ENCODE measurements at places on chromosomes 6 and 20.
A peak's percentile ranks its signal among the peaks of the same experiment; 100 is the strongest.

DNA sequence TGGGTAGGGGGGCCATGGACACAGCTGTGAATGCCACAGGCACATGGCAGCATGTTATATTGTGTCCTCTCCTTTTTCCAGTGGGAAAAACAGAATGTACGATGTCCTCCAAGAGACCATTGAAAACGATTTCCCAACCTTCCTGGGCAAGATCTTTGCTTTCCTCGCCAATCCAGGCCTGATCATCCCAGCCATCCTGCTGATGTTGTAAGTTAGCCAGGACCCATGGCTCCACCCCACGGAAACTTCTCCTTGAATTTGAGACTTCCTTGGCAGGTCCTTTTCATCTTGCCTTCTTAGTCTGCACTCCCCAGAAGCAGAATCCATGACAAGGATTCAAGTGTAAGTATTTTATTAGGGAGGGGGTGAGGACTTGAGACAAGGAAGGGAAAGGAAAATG lies 28.2 kb upstream of the NOP56 start:
- DNase-seq, result no peak

- no peak for DNase-seq
Observed at GRCh38 chr20:3875378-3875974, 13.7 kb upstream of the PANK2 start.

DNA sequence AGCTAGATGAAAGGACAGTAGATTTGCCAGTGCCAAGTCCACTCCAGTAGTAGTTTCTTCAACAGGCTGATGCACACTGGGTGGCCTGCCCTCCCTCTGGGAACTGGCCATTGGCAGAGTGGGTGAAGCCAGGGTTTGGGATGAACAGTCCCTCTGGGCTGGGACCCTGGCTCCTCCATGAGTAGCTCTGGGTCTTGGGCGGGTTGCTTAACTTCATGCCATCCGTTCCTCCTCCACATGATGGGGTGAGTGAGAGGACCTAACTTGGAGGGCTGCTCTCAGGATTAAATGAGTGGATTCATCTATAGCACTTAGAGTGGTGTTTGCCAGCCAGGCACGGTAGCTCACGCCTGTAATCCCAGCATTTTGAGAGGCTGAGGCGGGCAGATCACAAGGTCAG lies 47.2 kb downstream of the PLAGL2 start:
- no peak for DNase-seq

DNA sequence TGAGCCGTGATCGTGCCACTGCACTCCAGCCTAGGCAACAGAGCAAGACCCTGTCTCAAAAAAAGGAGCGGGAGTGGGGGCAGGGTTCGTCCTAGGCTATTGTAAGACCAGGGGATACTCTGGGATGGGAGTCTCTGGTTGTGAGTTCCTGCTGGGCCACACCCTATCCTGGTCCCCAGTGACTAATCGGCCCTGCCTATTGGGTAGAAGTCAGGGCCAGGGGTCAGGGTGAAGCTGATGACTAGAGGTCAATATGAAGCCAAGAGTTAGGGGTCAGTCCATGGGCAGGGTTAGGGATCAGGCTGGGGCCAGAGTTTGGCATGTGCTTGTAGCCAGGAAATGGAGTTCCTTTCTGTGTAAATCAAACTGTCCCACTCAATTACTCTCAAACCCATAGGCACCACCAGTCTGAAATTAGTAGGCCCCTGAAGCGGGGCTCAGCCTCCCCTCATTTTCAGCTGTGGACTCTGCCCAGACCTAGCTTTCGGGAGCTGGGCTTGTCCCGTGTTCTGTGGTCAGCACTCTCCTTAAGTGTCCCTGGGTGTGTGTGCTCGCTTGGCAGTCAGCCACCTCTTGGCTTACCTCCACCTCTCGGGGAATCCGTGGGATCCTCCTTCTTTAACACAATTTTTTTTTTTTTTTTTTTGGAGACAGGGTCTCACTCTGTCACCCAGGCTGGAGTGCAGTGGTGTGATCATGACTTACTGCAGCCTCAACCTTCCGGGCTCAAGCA lies 1.8 kb downstream of the HSPA12B start:
- no peak for DNase-seq

DNA sequence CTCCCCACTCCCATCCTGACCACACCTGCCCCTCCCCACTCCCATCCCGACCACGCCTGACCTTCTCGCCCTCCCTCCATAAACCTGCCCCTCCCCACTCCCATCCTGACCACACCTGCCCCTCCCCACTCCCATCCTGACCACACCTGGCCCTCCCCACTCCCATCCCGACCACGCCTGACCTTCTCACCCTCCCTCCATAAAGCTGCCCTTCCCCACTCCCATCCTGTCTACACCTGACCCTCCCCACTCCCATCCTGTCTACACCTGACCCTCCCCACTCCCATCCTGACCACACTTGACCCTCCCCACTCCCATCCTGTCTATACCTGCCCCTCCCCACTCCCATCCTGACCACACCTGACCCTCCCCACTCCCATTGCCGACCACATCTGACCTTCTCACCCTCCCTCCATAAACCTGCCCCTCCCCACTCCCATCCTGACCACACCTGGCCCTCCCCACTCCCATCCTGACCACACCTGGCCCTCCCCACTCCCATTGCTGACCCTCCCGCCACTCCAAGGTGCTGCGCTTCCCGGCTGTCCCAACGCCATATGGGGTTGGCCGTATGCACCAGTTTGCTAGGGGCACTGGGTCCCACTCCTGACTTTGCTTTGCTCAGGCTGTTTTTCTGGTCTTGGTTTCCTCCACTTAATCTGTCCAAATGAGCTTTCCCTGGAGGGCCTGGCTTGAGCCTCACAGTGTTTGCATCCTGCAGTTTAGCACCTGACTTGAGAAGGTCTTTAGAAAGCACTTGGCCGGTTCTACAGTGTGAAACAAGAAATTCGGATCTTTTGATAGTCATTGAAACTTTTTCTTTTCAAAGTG lies 2.9 kb downstream of the KIF25 start:
- DNase-seq, result no peak

DNA sequence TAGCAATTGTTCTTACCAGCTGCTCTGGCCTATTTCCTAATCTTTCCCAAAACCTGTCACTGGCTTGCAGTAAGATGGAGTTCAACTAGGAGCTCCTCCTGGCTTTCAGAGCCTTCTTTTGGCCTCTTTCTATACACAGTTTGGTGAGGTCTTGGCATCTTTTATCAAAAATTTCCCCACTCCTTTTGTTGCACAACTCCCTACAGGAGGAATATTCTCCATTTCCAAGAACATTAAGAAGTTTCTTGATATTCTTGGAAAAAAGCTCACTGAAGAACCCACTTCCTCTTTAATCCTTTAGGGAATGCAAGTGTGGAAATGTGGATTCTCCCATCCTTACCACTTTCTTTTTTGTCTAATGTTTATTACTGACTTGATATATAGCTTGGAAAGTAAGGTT lies 171.3 kb upstream of the KCNK16 start:
- no peak for DNase-seq

GRCh38 chr6:14743144-14743473 lies 502.8 kb upstream of the JARID2 start:
- DNase-seq, result no peak

DNA sequence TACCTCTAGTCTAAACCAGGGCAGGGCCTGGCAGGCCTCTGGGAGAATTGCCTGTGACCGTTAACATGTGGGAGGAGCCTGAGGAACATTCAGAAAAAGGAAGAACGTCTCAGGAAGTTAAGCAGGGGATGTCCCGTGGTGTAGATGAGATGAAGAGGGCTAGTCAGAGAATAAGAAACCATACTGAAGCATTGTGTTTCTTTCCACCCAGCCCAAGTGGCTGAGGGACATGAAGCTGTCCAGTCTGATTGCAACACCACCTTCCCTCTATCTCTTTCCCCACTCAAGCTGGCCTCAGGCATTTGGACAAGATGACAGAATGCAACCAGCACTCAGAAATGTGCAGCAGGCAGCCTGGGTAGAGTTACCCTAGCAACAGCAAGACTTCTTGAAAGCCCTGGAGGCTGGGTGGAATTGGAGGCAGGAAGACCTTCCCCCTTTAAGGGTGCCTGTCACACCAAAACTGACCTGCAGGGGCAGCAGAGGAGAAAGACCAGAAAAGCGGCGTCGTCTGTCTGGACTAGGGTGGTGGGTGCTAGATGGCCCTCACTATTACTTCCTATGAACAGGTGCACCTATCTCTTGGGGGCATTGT lies 186.1 kb downstream of the UNC5CL start:
- DNase-seq, result peak; percentile 58

- no peak for DNase-seq
Observed at GRCh38 chr6:151240791-151241642, 1.2 kb downstream of the AKAP12 start.

GRCh38 chr20:63156221-63156671 lies 59.7 kb downstream of the YTHDF1 start:
- no peak for DNase-seq

GRCh38 chr6:142440600-142441293 lies 138.9 kb downstream of the ADGRG6 start:
- no peak for DNase-seq

DNA sequence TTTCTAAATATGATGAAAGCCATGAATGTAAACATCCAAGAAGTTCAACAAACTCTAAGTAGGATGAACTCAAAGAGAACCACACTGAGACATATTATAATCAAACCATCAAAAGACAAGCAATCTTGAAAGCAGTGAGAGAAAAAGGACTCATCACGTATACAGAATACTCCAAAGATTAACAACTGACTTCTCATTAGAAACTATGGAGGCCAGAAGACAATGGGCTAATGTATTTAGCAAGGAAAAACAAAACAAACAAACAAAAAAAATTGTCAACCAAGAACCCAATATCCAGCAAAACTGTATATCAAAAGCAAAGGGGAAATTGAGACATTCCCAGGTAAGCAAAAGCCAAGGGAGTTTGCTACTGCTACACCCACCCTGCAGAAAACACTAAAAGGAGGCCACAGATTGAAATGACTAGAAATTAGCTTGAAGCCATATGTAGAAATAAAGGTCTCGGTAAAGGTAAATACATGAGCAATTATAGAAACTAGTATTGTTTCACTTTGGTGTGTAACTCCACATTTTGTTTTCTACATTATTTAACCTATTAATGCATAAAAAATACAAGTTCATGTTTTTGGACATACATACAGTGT lies 301.1 kb upstream of the QKI start:
- DNase-seq, result no peak

DNA sequence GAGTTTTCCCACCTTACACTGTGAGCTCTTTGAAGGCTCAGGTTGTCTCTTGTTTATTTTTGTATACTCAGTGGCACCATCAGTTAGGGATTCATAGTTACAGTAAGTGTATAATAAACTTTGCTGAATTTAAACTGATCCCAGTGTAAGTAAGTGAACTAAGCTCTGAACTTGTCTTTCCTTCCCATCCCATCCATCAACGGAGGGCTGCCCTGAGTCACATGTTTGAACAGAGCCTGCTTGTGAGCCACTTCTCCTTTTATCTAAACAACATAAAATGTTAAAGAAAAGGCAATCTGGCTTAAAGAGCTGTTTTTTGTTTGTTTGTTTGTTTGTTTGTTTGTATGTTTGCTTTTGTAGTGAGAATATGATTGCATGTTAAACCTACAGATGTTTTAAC lies 185.7 kb upstream of the MARCKS start:
- DNase-seq, result peak; percentile 58

GRCh38 chr6:9606435-9607134 lies 808.3 kb downstream of the TFAP2A start:
- no peak for DNase-seq

- no peak for DNase-seq
Observed at GRCh38 chr6:116990679-116991078, 113.6 kb downstream of the RFX6 start.

DNA sequence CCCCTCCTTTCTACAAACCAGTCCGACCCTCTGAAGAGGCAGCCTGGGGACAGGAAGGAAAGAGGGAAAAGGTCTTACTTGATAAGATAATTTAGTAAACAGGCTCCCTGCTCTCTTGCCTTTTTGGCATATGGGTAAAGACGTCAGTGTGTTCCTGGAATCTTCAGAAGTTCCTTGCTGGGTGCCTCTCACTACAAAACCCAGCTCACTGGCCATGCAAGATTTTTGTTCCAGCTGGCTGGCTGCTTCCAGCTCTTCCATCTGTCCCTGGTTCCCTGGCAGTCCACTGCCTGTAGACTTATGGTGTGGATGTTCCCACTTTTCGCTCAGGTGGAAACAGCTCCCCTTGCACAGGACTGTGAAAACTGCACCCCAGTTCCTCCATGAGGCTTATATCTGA lies 57.4 kb downstream of the MOCS1 start:
- no peak for DNase-seq

DNA sequence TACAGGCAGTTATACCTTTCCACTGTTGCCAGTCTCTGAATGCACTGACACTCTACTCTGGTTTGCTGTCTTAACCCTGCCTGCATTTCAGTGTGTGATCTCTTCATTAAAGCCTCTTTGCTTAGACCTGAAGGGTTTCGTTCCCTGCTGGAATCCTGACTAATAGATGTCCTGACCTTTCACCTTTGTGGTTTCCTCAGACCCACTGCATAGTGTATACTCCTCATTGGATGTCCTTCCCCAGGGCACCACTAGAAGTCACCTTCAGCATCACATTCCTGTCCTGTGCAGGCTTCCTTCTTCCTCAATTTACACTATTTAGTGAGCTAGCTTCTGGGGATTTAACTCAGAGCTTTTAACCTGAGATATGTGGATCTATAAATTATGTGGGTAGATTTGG lies 120.6 kb downstream of the RCAN2 start:
- no peak for DNase-seq

DNA sequence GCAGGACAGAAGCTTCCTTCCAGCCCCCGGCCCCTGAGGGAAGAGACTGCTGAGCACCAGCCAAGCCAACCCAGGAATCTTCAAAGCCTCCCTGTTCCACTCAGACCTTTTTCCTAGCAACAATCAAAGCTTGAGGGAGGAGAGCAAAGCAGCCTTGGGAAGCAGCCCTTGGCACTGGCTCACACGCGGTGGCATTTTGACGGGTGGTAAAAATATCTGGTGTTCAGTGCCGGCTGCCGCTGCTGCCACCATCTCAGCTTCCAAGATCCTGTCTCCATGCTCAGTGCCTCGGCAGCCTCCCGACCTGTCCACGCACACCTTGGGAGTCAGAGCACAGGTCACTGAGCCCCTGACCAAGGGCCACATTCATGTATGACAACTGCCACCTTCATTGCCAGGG lies 170.1 kb downstream of the LRFN2 start:
- no peak for DNase-seq

- DNase-seq, result no peak
Observed at GRCh38 chr6:166864333-166864732, 92.0 kb downstream of the RNASET2 start.

DNA sequence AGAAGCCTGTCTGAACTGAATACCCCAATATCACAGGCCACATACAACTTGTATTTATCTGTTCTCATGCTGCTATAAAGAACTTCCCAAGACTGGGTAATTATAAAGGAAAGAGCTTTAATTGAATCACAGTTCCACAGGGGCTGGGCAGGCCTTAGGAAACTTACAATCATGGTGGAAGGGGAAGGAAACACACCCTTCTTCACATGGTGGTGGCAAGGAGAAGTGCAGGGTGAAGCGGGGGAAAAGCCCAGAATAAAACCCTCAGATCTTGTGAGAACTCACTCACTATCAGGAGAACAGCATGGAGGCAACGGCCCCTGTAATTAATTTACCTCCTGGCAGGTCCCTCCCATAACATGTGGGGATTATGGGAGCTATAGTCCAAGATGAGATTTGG lies 50.3 kb upstream of the FNDC1 start:
- DNase-seq, result peak; percentile 56
